GM06990 (cell line): ENCODE measurements at places on chromosomes 3 and 15.

- no peak for DNase-seq
Observed at GRCh38 chr15:95556225-95556624, 774.3 kb upstream of the NR2F2 start.

DNA sequence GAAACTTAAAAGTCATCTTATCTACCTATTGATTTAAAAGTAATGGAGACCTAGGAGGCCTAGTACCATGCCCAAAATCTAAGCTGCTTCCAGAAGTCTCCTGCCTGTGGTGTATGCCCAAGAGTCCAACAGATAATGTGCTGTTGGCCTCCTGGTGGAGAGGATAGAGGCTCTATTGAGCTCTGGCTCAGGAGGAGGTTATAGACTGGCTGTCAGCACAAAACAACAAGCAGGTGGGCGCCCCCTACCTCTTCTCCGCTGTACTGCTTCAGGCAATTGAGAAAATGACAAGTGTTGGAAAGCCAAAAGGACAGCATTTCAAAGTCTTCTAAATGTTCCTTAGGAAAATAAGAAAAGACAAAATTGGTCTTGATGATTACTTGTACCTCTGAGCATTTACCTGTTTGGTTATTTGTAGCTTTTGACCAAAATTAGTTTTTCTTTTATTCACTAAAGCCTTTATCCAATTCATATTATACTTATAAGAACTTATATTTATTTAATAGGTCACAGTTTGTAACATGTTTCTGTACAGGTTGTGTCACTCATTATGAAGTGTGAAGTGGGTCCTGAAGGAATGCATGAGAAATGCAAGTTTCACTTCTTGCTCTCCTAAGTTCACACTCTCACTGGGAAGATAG is 17.2 kb upstream of the GNB5 start:
- DNase-seq = no peak

DNA sequence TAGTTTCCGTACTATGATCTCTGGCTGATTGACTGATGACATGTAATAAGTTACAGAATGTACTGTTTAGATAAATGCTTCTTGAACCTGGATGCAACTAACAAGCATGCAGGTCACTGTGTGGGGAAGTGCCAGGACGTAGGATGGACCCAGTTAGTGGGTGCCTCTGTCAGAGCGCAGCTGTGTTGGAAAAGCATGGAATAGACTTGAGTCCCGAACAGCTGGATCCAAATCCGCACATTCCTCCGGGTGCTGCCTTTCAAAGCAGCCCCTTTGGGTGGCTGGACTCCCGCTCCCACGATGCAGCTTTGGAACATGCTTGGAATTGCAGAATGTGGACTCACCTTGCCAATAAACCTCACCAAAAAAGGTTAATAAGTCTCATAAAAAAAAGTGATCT is 35.5 kb upstream of the ALDH1A3 start:
- no peak for DNase-seq

DNA sequence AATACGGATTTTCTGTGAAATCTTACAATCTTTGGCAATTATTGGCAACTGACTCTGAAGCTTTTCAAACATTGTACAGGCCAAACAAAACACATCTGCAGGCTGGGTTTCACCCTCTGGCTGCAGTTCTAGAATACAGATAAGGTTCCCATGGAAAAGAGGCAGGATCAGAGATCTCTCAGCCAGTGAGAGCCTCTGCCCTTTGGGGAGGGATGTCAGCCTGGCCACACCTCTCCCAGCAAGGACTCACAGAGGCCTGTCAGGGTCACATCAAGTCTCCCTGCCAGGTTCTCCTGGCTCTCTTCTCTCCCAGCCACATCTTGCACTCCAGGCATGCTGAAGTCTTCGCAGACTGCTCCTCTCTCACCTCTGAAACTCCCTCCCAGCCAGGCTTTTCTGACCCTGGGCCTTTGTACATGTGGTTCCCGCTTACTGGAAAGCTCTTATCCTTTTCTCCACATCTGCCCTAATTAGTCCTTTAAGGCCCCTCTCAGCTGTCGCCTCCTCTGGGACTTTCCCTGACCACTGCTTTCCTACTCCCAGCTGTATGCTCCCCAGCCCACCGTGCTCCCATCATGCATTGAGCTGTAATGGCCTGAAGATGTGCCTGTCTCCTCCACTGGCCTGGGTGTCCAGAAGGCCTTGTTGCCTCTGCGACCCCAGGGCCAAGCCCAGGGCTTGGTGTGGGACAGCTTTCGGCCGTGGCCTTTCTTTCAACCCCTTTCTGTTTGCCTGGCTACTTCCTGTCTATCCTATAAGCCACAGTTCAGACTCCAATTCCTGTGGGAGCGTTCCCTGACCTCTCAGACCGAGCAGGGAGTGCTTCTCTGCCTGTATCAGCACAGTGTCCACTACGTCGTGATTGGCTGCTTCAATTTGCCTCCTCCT is 4.3 kb downstream of the RBP1 start:
- no peak for DNase-seq

GRCh38 chr3:185825006-185825638 is at the start of gene IGF2BP2:
TSS of gene IGF2BP2 (minus strand) at chr3:185825042. CDS start at chr3:185824960, 82 bp downstream.
- DNase-seq = peak; percentile 63

DNA sequence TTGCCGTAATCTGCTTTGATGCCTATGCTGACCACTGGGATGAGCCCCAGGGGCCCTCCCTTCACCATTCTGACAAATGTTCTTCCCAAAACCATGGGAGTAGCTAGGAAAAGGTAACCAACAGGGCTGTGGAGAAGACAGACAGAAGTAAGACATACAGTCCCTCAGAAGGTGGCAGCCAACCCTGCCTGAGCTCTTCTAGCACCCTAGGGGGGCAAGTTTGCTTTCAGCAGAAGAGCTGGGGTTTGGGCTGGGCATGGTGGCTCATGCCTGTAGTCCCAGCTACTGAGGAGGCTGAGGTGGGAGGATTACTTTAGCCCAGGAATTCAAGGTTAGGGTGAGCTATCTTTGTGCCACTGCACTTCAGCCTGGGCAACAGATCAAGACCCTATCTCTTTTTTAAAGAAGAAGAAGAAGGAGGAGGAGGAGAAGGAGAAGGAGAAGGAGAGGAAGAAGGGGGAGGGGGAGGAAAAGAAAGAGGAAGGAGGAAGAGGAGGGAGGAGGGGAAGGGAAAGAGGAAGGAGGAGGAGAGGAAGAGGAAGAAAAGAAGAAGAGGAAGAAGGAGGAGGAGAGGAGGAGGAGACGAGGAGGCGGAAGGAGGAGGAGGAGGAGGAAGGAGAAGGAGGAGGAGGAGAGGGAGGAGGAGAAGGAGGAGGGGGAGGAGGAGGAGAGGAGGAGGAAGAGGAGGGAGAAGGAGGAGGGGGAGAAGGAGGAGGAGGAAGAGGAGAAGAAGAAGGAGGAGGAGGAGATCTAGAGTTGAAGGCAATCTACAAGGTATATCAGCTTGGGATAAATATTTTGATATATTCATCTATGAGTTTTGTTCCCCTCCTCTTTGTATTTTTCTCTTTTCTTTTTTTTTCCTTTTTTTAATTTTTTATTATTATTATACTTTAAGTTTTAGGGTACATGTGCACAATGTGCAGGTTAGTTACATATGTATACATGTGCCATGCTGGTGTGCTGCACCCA is 44.9 kb upstream of the ABHD2 start:
- no peak for DNase-seq
